ENCODE measurements at places on chromosomes 7 and 10.

DNA sequence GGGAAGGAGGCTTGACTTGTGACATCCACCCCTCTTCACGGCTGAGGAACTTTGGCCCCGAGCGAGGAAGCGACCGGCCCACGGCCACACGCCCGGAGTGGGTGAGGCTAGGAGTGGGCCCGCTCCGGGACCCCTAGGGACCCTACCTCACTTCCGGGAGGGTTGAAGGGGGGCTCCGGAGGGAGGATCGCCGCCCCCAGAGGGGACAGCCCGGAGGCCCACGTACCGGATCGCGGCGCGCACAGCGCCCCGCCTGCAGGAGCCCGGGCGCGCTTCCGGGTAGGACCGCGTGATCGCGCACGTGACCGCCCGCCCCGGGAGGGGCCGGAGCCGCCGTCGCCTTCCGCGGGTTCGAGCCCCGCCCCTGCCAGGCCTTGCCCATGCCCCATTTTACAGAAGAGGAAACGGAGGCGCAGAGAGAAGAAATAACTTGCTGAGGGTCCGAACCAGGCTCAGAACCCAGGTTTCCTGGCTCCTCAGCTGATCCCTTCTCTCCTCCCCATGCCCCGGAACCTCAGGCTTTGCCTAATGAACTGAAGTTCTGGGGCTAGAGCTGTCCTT lies at the start of gene HPS1:
HPS1 (minus strand) TSS at position 275 of the 561 bp plus-strand sequence. CDS start 3,695 bp downstream, outside the sequence.
- peak; percentile 74 for DNase-seq

DNA sequence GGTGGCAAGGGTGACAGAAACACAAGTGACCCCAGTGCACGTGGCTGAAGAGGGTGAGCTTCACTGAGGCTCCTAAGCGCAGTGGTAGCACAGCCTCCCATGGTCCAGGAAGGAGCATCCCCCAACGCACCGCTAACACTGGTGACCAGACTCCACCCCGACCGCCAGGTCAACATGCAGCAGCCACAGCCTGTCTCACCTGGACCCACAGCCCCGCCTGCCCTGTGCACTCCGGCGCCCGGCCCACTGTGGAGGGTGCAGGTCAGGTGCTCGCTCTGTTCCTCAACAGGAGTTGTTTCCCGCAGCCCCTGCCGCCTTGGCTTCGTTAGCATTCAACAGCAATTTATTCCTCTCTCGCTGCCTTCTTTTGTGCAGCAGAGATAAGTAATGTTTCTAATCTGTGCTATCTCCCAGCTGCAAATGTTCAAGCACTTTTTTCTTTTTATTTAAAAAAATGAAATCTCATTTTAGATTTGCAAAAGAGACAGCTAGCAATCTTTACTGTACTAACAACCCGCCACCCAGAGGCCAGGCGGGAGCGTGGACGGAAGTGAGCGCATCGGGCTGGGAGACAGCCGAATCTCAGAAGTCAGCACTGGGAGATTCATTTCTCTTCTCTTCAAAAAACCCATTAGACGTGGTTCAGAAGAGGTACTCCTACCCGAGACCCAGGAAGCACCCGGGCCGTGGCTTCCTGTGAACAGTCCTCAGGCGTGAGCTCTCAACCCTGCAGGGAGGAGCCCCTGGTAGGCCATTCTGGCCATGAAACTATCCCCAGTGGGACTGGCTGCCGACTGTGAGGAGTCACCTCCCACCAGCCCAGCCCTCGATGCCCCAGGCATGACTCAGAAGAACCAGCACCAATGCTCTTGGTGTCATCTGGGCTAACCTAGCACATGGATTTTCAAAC lies 133.4 kb downstream of the MAD1L1 start:
- DNase-seq: peak; percentile 16

- DNase-seq: no peak
These were observed 46.8 kb downstream of the CCDC6 start for GRCh38 chr10:59859570-59859969.

GRCh38 chr10:47025540-47026300 lies 114.5 kb downstream of the PTPN20 start:
- no peak for DNase-seq

DNA sequence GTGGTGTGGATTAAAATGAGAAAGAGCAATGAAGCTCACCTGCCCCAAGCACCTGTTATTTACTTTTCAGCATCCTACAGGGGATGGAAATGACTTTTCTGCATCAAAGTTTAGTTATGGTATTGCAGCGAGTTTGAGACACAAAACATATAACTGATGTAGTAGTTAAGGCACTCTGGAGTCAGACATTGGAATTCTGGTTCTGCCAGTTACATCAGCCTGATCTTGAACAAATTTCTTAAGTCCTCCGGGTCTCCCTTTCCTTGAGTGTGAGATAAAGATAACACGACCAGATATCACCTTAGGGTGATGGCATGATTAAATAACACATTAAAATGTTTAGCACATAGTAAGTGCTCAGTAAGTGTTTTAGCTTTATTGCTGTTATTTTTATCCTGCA lies 97.4 kb downstream of the ATXN7L1 start:
- no peak for DNase-seq

DNA sequence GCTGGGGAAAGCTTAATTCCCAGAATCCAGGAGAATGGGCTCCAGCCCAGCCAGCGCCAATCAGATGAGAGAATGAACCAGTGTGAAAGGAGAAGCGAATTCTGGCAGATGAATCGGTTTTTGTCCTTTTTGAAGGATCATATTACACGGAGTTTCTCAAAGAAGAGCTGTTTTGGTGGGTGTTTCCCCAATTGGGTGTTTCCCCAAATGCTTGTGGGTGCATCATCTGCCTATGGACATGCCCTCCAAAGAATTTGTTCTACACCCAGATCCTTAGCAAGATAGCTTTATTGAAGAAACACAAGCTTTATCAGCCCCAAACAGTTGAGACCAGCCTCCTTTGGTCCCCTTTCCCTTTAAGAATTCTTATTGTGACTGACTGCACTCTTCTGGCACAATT lies 186.5 kb upstream of the GPR26 start:
- no peak for DNase-seq

GRCh38 chr10:91378061-91378460 lies 32.1 kb upstream of the HECTD2 start:
- peak; percentile 64 for DNase-seq

DNA sequence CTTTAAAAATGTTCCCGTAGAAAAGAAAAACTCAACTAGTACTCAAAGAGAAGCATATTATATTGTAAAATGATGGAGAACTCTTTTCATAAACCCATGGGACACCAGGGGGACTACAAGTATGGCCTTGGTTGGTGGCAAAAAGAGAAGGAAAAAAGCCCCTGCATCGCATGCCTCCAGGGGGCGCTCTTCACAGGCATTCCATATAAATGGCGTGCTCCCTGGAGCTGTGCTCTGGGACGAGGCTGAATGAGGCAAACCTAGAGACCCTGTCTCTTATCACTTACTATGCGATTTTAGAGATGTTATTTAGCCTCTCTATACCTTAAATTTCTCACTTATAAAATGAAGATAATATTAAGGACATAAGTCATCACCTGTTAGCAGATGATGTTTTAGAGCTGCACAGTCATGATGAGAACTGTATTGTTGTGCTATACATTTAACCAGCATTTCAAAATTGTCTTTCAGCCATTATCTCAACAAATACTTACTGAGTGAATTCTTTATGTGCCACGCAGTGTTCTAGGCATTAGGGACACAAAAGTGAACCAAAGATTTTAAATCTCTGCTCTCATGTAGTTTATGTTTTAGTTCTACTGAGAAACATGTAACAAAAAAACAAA lies 105.8 kb downstream of the ARHGAP21 start:
- DNase-seq: peak; percentile 28

GRCh38 chr10:88027570-88027969 lies 164.1 kb downstream of the PTEN start:
- DNase-seq: no peak

- no peak for DNase-seq
These were observed 493.2 kb downstream of the TYW1 start for GRCh38 chr7:67489881-67490280.

DNA sequence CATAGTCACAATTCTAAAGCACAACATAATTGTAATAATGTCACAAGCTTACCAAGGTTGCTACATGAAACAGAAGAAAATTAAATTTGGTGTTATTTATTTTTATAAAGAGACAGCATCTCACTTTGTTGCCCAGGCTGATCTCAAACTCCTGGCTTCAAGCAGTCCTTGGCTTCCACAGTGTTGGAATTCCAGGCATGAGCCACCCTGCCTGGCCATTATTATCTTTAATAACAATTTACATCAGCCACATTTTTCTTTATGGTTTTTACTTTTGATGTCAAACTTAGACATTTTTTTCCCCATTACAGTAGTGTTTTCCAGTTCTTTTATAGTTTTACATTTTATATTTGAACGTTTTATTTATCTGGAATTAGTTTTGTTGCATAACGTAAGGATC lies 46.7 kb downstream of the BMPR1A start:
- no peak for DNase-seq

DNA sequence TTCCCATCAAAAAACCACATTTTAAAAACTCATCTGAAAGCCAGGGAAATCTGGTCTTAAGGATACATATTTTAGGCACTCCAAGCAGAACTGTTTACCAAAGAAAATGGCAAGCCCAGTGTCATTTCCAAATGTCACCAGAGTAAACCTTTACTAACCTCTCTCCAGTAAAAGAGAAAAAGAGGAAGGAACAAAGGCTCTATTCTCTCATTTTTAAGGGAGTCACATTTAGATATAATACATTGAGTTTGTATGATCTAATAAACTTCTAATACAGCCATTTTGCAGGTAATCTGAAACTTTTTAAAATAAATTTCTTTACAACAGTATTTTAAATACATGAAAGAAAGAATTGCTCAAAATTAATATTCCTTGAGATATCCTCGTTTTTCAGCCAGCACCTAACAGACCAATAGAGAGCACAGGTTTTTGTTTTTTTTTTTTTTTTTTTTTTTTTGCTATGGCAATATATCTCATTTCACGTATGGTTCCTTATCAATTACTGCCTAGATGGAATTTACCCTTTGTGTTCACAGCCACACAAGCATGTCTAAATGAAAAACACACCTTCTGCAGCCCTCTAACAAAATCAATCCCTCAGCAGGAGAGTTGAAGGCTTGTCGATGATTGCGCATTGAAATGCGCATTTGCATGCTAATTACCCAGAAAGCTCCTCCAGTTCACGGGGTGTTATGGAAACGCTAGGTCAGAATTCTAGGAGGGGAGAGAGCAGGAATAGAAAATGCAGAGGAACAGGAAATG lies 39.8 kb upstream of the MSRB2 start:
- DNase-seq: no peak

DNA sequence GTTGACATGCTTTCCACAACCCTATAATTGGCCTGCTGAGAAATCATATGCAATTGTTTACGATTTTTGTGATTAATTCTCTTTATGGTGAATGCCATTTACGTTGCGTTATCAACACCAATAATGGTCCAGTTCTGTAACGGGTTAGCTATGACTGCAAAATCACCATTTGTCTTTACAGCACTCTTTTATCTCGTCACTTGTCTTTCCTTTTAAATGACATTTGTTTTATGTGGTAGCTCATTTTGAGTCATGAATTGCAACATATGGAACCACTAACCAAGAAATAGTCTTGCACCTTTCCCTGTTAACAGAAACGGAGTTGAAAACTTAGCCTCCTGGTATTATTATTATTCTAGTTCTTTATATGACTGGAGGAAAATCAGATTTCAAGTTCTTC lies 3.1 kb upstream of the KIAA1217 start:
- no peak for DNase-seq

GRCh38 chr10:61628875-61629513 lies 33.7 kb upstream of the CABCOCO1 start:
- no peak for DNase-seq

DNA sequence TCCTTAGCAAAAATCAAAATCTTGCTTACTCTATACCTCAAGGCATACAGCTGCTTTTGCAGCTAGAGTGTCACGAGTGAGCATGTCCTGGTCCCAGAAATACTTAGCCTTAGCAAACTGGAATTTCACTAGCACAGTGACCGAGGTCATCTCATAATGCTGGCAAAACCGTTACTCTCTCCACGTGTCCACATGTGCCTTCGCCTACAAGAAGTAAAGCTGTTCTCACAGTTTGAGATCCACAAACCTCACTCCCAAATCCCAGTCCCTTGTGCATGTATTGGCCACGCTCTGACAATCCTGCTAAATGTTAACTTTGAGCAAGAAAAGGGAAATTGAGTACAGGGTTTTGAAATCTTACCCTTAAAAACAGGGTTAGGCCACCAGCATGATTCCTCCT lies 111.0 kb upstream of the PLXDC2 start:
- no peak for DNase-seq

GRCh38 chr7:148621563-148621962 lies 31.0 kb downstream of the C7orf33 start:
- no peak for DNase-seq

DNA sequence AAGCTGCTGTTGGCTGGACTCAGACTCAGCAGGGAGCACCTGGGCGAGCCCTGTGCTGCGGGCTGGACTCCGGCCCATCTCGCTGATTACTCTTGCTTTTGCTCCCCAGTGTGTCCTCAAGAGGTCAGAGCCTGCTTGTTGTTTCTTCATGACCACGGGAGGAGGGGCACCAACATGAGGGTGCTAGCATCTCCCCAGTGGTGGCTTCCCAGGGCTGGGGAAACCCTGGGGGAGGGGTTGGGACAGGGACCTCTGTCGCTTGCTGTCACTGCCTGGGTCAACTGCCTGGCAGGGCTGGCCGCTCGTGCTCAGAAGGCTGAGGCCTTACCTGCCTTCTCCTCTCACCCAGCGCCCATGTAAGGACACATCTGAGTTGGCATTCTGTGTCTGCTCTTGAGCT lies 152.3 kb upstream of the SHH start:
- no peak for DNase-seq

- no peak for DNase-seq
These were observed 370.3 kb downstream of the BMPER start for GRCh38 chr7:34275624-34276023.

GRCh38 chr7:95430864-95431263 lies 4.0 kb downstream of the PON2 start:
- no peak for DNase-seq

DNA sequence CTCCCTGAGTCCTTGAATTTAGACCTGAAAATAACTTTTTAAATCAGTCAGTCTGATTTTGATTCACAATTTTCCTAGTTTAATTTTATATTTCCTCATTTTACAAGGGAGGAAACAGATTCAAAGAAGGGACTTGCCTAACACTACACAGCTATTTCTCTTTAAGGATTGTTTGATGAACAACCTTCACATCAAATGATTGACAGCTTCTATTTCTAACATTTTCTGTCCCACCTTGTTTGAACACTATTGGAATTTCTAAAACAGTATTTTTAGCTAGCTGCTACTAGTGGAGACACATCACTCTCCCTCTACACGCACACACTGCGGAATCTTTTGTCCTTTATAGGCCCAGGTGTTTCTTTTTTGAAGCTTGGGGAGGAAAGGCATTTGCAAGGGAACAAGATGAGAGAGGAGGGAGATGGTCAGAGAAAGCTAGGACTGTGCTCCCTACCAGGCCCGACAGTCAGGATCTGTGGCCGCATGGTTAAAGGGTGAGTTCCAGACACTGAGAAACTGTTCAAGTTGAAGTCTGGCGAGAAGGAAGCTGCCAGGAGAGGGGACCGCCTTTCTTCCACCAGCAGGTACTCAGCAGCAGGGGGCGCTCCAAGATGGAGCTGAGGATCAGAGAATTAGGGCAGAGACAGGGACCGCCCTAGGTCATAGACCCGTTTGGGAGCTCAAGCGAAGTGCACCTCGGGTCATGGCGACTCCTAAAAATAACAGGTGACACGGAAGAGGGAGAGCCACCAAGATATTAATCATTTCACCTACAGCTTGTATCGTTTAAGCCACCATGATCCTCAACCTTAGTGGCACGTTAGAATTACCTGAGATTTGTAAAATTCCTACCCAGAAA lies 49.7 kb downstream of the DNAJC12 start:
- DNase-seq: peak; percentile 78

GRCh38 chr10:132394936-132395703 lies 1.9 kb upstream of the PWWP2B start:
- no peak for DNase-seq

GRCh38 chr7:20217193-20217948 lies at the start of gene MACC1:
TSS of gene MACC1 (minus strand) at chr7:20217384. CDS start at chr7:20161862, 55,522 bp downstream.
- peak; percentile 25 for DNase-seq
